Suppressor macrophage treated with lipopolysaccharide for 4 hours (primary cell): ENCODE measurements at places on chromosomes 12 and 14.
A peak's percentile ranks its signal among the peaks of the same experiment; 100 is the strongest.

GRCh38 chr14:51317373-51317772 lies 77.3 kb downstream of the TMX1 start:
- no peak for DNase-seq

GRCh38 chr12:55965941-55966407 lies at the start of gene PMEL:
Gene PMEL (minus strand): TSS chr12:55966042. CDS start chr12:55966011, 31 bp downstream.
- no peak for DNase-seq

DNA sequence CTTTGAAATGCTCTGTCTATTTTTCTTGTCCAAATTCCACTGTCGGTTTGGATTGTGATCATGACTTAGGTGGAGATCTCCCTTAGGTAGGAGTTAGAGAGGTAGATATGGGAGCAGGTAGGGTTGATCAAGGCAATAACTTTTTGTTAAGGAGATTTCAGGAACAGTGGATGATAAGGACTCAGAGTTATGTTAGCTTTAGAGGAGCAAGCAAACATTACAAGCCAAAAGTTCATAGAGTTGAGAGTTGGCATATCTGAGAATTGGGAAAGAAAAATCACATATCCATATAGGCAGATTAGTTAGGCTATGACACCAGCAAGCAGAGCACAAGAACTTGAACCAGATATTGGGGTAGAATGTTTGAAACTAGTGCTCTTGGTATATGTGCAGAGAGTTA lies 43.1 kb upstream of the C12orf75 start:
- no peak for DNase-seq

GRCh38 chr12:118377884-118378470 lies 1.6 kb downstream of the SUDS3 start:
- peak; percentile 60 for DNase-seq

DNA sequence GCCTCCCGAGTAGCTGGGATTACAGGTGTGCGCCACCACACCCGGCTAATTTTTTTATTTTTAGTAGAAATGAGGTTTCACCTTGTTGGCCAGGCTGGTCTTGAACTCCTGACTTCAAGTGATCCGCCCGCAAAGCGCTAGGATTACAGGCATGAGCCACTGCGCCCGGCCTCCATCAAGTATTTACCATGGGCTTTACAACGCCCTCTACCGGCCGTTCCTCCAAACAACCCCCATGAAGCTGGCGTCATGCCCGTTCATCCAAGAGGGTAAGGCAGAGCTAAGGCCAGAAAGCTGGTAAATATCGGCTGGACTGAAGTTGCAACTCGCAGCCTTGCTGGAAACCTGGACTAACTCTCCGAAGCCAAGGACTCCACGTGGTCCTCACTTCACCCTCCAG lies 41.6 kb downstream of the RNF34 start:
- DNase-seq, result no peak

DNA sequence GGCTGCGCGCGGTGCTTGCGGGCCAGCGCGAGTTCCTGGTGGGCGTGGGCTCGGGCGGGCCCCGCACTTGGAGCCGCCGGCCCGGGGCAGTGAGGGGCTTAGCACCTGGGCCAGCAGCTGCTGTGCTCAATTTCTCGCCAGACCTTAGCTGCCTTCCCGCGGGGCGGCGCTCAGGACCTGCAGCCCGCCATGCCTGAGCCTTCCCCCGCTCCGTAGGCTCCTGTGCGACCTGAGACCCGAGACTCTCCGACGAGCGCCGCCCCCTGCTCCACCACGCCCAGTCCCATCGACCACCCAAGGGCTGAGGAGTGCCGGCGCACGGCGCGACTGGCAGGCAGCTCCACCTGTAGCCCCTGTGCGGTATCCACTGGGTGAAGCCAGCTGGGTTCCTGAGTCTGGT lies 46.0 kb upstream of the PLEKHG3 start:
- DNase-seq, result no peak

DNA sequence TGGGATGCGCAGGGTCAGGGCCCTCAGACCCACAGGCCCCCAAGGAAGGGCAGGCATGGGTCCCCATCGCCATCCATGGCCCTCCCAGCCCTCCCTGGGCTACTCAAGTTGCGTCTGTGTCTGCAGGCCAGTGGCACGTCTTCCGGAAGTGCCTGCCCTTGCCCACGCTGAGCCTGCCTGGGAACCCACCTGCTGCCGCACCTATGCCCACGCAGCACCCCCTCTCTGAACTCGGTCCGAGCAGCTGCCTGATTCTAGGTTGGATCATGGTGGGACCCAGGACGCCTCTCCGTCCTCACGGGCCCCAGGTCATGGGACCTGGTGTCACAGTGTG lies 182.8 kb downstream of the ADGRD1 start:
- DNase-seq, result no peak

- DNase-seq, result no peak
These were observed 30.5 kb downstream of the ZFHX2 start for GRCh38 chr14:23520899-23521533.

- no peak for DNase-seq
These were observed 195.7 kb downstream of the AKAP6 start for GRCh38 chr14:32524609-32525375.

GRCh38 chr12:69966839-69967238 lies 141.8 kb downstream of the MYRFL start:
- no peak for DNase-seq

DNA sequence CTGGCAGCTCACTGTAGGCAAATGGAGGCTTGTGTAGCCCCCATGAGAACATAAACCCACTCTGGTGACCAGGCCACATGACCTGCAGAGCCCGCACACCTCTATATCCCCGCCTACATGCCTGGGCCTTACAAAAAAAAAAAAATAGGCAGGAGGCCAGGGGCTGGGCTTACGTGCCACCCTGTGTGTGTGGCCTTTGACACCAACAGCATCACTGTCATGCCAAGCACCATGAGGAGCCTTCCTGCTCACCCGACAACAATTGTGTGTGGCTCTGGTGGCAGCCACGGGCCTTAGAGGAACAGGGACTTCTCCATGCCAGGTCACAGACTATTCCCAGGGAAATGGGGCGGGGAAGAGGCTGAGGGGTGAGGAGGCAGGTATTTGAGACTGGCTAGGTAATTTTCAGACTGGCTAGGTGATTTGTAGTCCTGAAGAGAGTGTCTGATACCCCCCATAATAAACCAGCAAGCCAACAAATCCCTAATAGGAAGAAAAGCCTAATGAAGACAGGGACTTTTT lies 140.0 kb downstream of the DPF3 start:
- DNase-seq, result no peak

- peak; percentile 85 for DNase-seq
These were observed 79.3 kb upstream of the TSPAN11 start for GRCh38 chr12:30847259-30847658.

DNA sequence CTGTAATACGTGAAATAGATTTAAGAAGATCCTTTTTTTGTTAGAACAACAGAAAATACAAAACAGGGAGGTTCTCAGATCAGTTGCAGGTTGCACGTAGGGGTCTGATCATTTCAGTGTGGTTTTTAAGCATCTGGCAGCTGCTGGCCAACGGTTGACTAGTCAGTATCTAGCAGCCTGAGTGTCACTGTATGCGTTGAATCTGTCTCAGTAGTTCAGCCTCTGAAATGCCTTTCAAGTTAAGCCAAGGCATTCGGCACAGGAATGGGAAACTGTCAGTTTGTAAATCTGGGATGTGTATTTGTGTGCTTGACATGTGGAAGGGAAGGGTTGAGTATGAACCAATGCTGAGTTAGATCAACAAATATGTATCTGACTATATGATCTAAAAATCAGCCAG lies 165.9 kb downstream of the CACNA1C start:
- no peak for DNase-seq

DNA sequence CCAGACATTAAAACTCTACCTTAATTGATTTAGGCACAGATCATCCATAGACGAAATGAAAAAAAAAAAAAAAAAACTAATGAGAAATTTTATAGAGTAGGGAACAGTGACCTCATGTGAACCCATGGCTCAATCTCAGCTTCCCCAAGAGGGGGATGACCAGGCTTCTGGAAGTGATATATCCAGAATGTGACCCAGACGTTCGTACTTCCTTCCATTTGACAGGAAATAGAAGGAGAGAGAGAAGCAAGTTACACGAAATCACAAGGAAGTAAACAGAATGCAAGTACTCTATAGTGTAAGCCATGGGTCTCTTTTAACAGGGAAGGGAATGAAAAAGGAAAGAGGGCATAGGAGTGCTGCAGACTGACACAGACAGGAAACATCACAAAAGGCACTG lies 10.1 kb downstream of the FOXN3 start:
- peak; percentile 70 for DNase-seq

DNA sequence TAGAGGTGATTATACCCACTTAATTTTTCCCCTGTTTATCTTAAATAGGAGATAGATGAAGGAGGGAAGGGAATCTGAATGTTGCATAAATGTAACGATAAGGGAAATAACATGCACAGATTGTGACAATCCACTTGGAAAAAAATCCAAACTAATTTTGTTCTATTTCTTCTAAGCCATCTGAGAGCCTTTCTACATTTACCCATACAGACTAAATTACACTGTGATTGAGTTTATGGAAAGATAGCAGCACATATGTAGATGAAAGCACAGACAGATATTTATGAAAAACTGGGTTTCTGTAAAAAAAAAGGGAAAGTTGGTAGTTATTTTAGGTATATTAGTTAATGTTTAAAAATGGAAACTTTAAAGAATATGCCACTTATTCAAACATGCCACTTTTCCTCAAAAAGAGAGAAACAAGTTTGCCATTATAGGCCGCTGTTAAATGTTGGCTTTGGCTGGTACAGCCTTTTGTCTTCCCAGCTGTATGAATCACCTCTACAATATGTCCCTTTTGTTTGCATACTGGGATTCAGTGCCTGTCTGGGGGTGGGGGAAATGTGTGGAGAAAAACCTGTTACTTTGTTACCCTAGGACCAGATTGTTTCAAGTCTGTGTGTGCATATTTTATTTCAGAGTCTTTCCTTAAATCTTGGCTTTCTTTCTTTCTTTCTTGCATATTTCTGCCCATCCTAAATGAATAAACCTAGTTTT lies 470.2 kb upstream of the LMO3 start:
- DNase-seq, result no peak

- no peak for DNase-seq
These were observed 41.8 kb upstream of the CCDC196 start for GRCh38 chr14:66444271-66444927.

DNA sequence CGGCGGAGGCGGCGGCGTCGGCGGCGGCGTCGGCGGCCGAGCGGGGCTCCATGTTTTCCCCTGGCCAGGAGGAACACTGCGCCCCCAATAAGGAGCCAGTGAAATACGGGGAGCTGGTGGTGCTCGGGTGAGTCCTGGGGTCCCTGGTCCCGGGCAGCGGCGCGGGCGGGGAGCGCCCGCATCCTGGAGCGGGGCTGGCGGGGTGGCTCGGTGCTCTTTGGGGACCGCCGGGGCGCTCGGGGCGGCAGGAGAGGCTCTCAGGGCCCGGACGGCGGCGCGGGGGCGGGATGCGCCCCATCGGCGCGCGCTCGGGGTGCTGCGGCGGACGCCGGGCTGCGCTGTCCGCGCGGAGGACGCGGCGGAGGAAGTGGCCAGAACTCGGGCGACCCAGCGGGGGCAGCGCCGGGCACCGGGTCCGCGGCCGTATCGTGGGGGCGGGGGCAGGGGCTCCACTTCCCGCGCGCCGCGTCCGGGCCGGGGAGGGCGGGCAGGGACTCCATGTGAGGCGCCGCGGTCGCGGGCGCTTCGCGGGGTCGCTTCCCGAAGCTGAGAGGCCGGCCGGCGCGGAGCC lies 485 bp downstream of the PELI2 start:
- peak; percentile 35 for DNase-seq

GRCh38 chr12:108511633-108512540 lies 3.2 kb upstream of the FICD start:
- DNase-seq, result peak; percentile 79

- DNase-seq, result no peak
These were observed 10.1 kb upstream of the FBXO33 start for GRCh38 chr14:39442293-39442692.

- DNase-seq, result no peak
These were observed 2.0 kb downstream of the RIMBP2 start for GRCh38 chr12:130714091-130714590.

GRCh38 chr12:124233041-124233796 lies 61.7 kb upstream of the RFLNA start:
- DNase-seq, result no peak

DNA sequence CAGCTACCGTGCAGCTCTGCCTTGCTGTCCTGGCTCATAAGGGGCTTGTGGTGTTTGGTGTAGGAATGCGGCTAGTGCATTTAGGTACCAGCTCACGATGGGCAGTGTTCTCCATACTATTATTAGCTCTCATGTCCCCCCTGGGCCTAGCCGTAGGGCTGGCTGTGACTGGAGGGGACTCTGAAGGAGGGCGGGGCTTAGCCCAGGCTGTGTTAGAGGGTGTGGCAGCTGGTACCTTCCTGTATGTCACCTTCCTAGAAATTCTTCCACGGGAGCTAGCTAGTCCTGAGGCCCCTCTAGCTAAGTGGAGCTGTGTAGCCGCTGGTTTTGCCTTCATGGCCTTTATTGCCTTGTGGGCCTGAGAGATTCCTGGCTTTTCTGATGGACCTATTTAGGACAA lies 2.1 kb downstream of the SLC39A2 start:
- DNase-seq, result no peak

GRCh38 chr12:26795910-26796309 lies 37.1 kb downstream of the ITPR2 start:
- DNase-seq, result no peak

GRCh38 chr14:67251573-67252226 lies 10.5 kb downstream of the PALS1 start:
- no peak for DNase-seq

DNA sequence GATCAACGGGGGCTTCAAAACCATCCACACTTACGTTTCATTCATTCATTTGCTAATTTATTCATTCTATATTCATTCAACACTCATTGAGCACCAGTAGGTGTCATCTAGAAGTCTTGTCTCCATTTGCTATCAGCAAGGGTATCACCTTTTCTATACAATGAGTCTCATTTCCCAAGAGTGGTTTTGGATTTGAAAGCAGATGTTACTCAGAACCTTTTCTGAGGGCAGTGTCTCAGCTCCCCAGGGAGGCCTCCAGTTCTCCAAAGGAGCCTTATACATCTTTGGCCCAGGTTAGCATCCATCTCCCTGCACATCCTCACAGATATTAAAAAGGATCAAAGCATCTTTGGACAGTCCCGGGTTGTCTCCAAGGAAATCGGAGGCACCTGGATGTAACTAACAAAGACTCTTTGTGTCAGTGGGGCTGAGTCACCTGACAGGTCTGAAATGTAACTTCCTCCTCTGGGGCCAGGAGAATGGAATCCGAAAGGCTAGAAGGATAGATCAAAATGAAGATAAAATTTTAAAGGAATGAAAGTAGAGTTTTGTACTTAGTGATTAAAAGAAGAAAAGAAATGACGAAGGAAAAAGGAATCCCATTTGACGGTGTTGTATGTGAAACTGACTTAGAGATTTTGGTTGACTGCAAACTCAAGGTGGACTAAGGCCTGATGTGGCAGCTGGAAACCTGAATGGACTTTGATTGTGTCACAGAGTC lies 103.0 kb downstream of the VCPKMT start:
- DNase-seq, result no peak

- DNase-seq, result no peak
These were observed 802.0 kb downstream of the C12orf50 start for GRCh38 chr12:87227162-87227561.
